Activated naive CD4-positive, alpha-beta T cell treated with anti-CD3 and anti-CD28 coated beads, Interleukin-2, amount 50 U/mL, for 72 hours (primary cell): ENCODE measurements at places on chromosomes 3 and 15.

- DNase-seq: no peak
Observed at GRCh38 chr3:22322861-22323260, 571.9 kb upstream of the ZNF385D start.

DNA sequence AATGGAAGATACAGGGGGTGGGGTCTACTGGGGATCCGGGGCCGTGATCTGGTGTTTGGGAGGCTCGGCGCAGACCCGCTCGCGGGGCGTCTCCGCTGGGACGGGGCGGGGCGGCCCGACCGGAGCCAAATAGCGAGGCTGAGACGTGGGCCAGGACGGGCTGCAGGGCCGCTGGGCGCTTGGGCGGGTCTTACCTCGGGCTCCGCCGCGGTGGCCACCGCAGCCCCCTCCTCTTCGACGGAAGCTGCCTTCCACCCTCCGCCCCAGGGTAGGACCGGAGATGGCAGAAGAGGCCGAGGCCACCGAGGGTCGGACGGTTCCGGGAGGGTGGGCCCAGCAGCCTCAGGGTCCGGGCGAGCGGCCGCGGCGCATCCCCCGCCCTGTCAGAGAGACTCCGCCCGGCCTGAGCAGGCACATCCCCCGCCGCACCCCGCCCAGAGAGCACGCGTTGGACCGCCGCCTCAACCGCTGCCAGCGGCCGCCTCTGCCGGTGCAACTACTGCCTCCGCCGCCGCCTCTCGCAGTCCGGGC lies 399 bp downstream of the MYO9A start:
- no peak for DNase-seq

- peak; percentile 21 for DNase-seq
Observed at GRCh38 chr3:152574461-152575079, 260.4 kb upstream of the P2RY1 start.

DNA sequence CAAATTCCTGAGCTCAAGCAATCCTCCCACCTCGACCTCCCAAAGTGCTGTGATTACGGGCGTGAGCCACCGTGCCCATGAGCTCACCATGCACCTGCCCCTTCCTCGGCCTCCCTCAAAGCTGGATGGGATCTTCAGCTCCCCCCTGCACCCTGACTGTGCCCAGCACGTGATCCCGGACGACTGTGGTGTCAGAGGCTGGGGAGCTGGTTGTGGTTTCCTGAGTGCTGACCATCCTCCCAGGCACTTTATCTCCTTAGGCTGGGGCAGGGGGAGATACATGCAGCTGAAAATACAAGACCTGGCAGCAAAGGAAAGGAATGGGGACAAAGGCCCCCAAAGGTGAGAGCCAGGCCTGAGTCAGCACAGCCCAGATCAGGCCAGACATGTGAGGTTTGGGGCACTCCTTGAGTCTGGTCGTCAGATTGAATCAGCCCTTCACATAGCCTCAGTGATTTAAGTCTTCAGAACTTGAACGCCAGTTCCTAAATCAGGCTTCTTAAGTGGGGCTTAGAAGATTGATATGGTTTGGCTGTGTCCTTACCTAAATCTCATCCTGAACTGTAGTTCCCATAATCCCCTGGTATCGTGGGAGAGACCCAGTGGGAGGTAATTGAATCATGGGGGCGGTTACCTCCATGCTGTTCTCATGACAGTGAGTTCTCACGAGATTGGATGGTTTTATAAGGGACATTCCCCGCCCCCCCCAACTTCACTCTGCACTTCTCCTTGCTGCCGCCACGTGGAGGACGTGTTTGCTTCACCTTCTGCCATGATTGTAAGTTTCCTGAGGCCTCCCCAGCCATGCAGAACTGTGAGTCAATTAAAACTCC lies 35.8 kb downstream of the PRKCD start:
- no peak for DNase-seq

DNA sequence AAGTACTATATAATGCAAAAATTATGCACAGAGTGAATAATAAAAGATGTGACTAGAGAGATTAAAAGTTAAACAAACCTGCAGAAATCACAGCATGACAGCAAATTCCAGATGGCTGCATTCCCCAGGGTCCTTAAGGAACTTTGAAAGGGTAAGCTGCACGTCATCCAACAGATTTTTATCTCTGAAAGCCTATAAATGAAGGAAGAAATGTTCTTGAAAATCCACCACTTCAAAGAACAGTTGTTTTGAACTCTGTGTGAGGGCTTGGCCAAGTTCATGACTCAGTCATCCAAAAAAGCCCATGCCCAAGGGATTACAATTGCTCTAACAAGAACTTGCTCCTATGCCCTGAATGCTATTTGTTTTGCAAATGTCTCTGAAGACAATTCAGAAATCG lies 603.6 kb downstream of the PLOD2 start:
- no peak for DNase-seq

GRCh38 chr3:37700466-37701248 lies 161.0 kb upstream of the CTDSPL start:
- DNase-seq: no peak

DNA sequence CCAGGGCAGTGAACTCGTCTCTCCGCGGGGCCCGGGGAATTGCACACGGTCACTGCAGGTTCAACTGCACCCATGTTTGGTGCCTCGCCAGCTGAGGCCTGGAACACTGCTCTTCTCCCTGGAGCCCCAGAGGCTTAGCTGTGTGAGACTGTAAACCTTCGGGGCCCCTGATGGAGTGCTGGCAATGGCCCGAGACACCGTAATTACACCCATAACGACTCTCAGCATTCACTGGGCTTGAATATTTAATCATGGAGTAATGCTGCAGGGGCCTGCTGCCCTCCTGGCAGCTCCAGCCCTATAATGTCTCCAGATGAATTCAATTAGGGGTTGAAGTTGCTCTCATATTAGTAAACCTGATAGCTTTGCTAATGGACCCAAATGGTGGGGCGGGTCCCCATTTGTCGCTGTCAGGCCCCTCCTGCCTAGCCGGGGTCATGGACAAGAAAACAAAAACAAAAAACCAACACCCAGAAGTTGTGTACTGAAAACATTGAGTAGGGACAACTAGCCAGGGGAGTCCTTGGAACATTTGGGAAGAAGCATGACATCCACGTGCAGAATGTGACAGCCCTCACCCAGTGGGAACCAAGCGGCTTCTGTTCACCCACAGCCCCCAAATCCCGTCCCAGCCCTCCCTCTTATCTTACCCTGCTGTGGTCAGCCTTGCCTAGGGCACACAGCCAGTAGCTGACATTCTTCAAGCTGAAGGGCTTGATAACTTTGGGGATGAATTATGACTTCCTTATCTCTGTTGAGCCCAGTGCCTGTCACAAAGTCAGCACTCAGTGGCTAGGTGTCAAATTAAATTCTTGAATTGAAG lies 74.3 kb upstream of the SCN5A start:
- DNase-seq: no peak

DNA sequence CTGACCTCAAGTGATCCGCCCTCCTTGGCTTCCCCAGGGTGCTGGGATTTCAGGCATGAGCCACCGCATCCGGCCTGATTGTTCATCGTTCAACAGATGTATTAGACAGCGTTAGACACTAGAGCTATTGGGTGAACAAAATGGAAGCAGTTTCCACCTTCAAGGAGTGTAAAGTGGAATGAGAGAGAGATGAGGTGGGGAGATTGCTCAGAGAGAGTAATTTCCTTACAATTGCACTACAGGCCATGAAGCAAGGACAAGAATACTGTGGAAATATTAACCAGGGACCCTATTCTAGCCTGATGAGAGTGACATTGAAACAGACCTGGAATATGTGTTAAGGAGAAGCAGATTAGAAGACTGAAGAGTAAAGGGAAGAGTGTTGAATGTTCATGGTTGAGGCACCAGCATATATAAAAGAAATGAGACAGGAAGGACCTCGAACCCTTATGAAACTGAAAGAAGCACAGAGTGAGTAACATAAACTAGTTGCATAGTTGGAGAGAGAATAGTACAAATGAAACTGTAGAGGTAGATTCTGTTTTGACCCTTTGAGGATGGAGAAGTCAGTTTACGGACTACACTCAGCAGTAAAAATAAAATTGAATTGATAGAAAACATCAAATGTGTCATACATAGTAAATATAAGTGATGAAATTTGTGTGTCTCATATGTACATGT lies 7.2 kb downstream of the RTF1 start:
- DNase-seq: no peak

GRCh38 chr3:96354742-96355141 lies 459.7 kb upstream of the EPHA6 start:
- no peak for DNase-seq

GRCh38 chr15:42032376-42033213 lies 11.8 kb upstream of the PLA2G4E start:
- DNase-seq: peak; percentile 16

- DNase-seq: no peak
Observed at GRCh38 chr3:115627180-115628074, 4.1 kb downstream of the GAP43 start.

DNA sequence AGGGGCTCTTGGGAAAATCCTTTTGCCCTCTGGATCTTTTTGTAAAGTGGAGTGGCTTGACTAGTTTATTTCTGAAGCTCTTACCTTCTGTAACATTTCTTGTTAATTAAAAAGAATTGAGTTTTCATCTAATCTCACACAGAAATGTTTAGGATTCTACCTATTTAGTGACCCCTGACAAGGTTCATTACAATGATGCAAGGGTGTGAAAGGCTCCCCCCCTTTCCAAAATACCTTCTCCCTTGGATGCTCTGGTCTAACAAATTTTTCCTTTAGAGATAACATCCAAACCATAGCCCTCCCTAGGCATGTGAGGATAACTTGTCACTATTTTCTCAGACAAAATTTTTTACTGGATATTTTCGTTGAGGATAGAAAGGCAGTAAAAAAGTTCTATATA lies 223.9 kb downstream of the THRB start:
- DNase-seq: no peak

DNA sequence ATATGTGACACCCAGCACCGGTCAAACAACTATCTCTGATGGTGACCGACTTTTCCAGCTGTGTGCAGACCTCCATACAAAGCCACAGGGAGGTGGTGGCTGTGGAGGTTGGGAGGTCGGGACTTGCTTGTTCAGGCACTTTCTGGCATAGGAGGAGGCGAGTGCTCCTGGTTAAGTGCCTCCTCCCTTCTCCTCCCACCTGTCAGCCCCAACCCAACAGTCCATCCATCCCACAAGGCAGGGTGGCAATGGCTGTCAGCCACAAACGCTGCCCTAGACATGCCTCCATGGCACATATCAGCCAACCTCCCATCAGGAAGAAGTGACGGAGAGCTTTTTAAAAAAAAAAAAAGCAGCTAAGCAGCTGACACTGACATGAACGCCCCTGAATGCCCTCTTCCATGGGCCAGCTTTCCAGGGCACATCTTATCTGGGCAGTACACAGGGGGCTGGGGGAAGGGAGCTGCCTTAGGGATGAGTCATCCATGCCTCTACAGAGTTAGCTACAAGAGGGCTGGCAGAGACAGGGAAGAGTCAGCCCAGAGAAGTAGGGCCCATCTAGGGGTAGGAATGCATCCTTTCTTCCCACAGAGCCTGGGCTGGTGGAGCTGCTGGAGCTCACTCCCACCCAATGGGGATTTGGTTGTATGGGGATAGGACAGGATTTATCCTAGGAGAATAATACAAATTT lies 41.2 kb downstream of the CCDC12 start:
- no peak for DNase-seq

GRCh38 chr15:73851689-73852088 lies 21.7 kb upstream of the TBC1D21 start:
- DNase-seq: peak; percentile 49

- no peak for DNase-seq
Observed at GRCh38 chr15:95296643-95297042, 1033.9 kb upstream of the NR2F2 start.

- DNase-seq: no peak
Observed at GRCh38 chr3:103002425-103003176, 567.8 kb downstream of the ZPLD1 start.

DNA sequence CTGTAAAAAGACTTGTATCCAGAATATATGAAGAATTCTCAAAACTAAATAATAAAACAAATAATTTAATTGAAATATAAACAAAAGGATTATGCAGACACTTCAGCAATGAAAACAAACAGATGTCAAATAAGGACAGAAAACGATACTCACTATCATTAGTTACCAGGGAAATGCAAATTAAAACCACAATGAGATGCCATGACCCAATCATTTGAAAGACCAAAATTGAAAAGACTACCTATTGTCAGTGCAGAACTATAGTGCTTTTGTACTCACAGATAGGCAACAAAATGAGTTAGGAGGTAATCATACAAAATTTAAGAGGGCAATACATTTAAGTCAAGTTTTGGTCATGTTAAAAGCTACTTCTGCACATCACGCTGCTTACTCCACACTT lies 31.6 kb upstream of the OR5K4 start:
- no peak for DNase-seq

DNA sequence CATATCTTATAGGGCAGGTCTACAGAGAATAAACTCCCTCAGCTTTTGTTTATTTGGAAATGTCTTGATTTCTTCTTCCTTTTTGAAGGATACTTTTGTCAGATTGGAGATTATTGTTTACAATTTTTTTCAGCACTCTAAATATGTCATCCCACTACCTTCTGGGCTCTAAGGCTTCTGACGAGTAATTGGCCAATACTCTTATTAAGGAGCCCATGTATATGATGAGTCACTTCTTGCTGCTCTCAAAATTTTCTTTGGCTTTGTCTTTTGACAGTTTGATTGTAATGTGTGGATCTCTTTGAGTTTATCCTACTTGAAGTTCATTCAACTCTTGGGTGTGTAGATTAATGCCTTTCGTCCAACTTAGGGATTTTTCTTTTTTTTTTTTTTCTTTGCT lies 28.9 kb upstream of the CD200R1L start:
- no peak for DNase-seq

DNA sequence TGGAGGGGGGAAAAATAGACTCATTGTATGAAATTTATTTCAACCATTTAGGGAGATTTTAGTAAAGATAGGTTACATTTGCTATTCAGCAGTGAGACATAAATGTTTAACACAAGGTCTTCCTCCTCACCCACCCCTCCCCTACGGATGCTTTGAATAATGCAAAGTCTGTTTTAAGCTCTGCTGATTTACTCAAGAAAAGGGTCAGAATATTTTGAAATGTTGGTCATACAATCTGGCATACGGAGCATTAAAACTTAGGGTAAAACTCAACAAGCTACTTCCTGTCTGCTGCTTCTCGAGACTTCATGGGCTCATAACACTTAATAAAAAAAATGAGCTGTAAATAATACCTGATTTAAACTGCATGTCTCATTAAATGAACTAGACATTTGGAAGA lies 156.3 kb downstream of the WNT5A start:
- no peak for DNase-seq

DNA sequence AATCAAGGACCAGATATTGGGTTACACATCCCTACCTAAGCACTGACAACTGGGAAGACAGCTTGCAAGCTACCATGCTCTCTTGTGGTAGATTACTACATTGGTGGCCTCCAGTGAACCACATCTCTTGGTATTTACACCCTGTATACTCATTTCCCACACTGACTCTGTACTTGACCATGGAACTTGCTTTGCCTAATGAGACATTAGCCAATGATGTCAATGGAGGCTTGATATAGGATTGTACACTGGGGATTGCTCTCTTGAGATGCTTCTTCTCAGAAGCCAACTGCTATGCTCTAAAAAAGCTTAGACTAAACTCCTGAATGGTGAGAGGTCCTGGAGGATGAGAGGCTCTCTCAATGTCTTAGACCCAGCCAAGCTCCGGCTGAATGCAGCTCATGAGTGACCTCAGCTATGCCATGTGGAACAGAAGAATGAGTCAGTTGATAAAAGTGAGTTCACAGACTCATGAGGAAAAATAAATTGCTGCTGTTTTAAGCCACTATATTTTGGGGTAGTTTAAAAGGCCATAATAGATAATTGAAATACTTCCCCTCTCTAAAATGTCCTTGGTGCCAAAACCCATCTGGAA lies 61.5 kb upstream of the GALNT15 start:
- DNase-seq: no peak
